ENCODE measurements at places on chromosomes 3 and 15. TPM values are rescaled to one million over a fixed set of nuclear protein-coding genes. Genes with fewer than 3 reads are reported as not detected.

The TCF12 gene
- total RNA-seq, result 89.1 TPM

The ACTR8 gene
- total RNA-seq, result 46.7 TPM

DNA sequence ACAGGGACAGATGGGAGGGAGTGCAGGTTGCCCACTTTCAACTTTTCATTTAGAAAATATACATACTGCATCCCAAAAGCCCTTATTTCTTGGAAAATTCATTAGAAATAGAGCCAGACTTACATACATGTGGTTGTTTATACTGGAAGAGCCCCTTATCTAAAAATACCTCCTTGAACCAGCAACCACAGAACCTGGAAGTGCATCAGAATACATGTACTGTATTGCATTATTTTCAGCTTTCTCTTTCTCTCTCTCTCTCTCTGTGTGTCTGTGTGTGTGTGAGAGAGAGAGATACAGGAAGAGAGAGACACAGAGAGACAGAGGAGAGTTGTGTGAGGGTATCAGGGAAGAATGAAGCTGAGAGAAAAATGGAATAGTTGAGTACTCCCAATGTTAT, 29.5 kb upstream of the LSAMP start:
- H3K4me3 ChIP-seq, result no peak overlapping the region
- no peaks in the 10 kb centered on the region for H3K36me3 ChIP-seq
- DNase-seq, result no peak
- H3K27me3 ChIP-seq, result no peaks in the 10 kb centered on the region

- no peak overlapping the region for H3K4me3 ChIP-seq
- DNase-seq, result peak; percentile 45
- peak overlapping the region; percentile 9 for H3K27ac ChIP-seq
Observed at GRCh38 chr3:141371882-141372281, 3.6 kb downstream of the ZBTB38 start.

All from activated CD4-positive, alpha-beta T cell treated with anti-CD3 and anti-CD28 coated beads, Interleukin-2, amount 10 ng/mL, durations not matched to agents 24 days and 14 days (primary cell).